ENCODE measurements at places on chromosomes 6 and 20.

DNA sequence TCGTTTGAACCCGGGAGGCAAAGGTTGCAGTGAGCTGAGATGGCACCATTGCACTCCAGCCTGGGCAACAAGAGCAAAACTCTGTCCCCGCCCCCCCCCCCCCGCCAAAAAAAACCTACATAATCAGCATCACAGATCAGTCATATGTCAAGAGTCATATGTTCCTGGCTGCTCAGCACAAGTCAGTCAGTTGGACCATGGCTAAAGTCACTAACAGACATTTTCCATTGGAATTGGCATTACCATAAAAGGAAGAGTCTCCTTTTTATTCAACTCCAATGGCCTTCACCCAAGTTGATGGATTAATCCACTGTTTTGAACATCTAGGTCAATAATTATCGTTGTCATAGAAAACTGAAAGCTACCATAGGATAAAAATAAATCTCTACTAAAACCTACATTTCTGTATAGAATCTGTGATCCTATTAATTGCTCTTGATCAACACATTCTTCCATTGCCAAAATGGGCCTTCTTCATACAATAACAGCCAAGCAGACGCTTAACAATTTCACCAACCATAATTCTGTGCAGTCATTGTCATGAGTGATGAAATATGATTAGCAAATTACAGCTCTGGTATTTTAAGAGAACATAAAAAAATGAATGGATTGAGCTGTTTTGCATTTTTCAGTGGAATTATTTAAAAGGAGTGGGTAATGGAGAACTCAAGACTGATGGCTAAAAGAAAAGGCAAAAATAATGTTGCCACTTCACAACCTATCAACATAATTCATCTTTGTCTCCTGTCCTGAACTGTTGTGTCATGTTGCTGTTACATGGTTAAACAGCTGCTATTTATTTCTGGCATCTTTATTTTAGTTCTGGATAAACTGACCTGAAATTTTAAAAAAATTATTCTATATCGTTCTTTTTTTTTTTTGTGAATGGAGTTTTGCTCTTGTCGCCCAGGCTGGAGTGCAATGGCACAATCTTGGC is 555.5 kb upstream of the JARID2 start:
- DNase-seq: no peak

DNA sequence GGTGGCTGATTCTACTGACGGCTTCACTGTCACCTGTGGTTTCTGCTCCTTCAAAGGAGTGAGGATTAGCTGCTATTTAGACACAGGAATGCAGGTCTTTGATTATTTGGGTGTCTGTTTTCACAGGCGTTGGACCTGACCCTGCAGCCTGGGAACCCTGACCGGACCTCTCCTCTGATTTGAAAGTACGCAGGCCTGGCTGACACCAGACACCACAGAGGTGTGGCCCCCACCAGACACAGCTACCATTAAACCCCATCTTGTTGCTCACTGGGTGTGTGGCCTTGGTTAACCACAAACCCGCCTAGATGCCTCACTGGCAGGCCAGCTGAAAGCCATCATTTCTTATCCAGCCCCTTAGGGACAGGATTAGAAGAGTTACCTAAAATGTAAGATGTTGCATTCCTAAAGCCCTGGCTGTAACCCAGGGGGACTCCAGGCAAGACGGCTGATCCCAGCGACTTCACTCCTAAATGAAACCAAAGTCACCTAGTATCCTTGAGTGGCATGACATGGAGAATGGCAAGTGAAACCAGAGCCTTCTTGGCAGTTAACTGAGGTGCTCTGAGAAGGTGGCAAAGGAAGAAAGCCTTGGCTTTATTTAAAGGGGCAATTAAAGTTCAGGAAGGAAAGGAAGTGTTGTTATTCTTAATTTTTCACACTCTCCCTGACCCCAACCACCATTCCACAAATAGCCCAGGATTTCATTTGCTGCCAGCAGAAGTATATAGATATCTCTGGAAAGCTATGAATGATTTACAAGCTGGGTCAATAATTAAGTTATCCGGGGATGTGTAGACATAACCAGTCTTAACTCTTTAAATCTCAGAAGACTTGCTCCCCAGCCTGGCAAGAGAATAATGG is 169.9 kb downstream of the QRSL1 start:
- no peak for DNase-seq

DNA sequence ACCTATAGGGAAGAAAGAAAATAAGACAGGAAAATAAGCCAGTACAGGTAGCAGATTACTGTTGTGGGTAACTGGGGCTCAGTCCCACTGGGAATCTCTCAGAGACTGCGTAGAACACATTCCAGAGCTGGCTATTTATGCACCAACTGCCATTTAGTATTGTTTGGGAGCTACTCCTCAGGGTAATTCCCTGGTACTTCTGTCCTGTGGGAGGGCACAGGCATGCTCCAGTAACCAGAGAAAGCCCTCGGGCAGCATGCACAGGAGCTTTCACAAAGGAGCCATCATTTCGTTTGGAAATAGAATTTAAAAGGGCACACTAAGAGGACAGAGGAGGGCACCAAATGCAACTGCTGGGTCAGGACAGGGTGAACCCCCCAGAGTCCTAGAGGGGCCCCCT is 148.0 kb upstream of the LRFN2 start:
- DNase-seq: no peak

- no peak for DNase-seq
Observed at GRCh38 chr6:105691081-105691480, 288.2 kb upstream of the PREP start.

- DNase-seq: no peak
Observed at GRCh38 chr6:9172096-9172495, 736.8 kb upstream of the SLC35B3 start.

- DNase-seq: no peak
Observed at GRCh38 chr20:8435285-8436035, 303.4 kb downstream of the PLCB1 start.

Measured in stimulated activated CD8-positive, alpha-beta memory T cell treated with anti-CD3 and anti-CD28 coated beads, Interleukin-4, amount 100 ng/mL, for 1 hour (primary cell).